ENCODE measurements at places on chromosomes 6 and 20.
A peak's percentile ranks its signal among the peaks of the same experiment; 100 is the strongest.

- DNase-seq, result no peak
Measured at GRCh38 chr20:8209061-8209460, 77.0 kb downstream of the PLCB1 start.

DNA sequence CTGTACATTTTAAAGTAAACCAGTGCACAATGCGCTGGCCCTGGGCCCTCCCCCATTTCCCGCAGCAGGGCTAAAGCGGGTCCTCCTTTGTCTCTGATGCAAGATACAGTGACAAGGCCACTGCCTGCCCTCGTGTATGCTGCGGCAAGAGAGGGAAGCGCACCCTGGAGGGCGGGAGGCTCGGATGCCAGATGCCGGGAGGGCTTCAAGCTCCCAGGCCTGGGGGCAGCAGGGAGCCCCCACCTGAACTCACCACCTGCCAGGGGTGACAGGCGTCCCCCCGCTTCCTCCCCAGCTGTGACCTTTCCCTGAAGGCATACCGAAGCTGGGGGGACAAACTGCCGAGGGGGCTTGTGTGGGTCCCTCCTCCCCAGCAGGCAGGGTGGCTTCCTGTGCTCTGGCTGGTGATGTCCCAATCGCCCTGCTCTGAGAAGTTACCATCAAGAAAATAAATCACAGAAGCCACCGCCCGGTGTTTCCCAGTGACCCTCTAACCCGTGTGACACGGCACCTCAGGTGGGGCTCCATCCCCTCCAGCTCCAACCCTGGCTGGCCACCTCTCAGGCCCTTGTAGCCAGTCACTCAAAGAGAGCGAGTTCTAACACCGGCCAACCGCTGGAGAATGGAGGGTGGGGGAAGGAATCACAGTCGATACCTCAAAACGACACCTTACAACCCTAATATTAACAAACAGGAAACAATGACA is 203.3 kb downstream of the PREX1 start:
- DNase-seq, result no peak

DNA sequence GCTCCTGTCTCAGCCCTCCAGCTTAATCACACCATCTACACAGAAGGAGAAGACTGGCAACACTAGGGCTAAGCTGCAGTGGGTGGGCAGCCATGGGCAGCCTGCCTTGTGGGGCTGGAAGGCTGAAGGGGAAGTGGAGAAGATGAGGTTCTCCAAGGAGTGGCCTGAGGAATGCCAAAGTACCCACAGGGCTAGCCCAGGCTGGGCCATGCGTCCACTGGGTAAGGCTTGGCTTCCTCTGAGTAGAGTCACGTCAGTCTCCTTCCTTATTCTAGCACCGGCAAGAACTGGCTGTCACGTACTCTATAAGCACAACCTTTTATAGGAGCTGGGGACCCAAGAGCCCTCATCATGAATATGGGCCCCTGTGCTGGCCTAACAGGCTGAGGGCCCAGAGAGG is 110.6 kb upstream of the SIRPA start:
- no peak for DNase-seq

- no peak for DNase-seq
Measured at GRCh38 chr20:48659858-48660257, 167.9 kb downstream of the PREX1 start.

GRCh38 chr6:31969712-31970603 is 2.0 kb downstream of the DXO start:
- no peak for DNase-seq

- DNase-seq, result no peak
Measured at GRCh38 chr6:44531442-44532015, 144.0 kb downstream of the CDC5L start.

- no peak for DNase-seq
Measured at GRCh38 chr6:42141603-42142117, 760 bp downstream of the C6orf132 start.

GRCh38 chr20:33472868-33473435 is 16.9 kb upstream of the CBFA2T2 start:
- DNase-seq, result no peak

GRCh38 chr6:14965424-14966075 is 280.3 kb upstream of the JARID2 start:
- no peak for DNase-seq

- no peak for DNase-seq
Measured at GRCh38 chr20:36468149-36469000, 72.9 kb upstream of the MYL9 start.

GRCh38 chr6:24547243-24547642 is 52.5 kb downstream of the ALDH5A1 start:
- DNase-seq, result no peak

DNA sequence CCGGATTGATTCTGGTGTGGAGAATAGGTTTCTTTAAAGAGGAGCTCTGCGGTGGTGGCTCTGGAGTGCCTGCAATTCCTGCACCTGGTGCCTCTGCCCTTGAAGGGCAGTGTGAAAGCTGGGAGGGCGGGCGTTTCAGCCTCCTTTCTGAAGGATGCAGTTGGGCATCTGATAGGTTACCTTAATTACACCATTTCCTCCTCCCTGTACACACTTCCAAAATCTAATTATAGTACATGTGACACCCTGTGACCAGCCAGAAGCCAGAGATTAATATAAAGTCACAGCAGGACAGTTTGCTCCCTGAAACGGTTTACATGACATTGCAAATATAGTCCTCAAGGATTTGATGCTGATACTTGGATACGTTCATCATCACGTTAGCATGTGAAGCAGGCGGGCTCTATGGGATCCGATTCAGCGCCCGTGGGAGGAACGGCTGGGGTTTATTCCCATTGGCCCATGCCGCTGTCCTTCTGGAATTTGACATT is 548.2 kb downstream of the QKI start:
- DNase-seq, result peak; percentile 89

DNA sequence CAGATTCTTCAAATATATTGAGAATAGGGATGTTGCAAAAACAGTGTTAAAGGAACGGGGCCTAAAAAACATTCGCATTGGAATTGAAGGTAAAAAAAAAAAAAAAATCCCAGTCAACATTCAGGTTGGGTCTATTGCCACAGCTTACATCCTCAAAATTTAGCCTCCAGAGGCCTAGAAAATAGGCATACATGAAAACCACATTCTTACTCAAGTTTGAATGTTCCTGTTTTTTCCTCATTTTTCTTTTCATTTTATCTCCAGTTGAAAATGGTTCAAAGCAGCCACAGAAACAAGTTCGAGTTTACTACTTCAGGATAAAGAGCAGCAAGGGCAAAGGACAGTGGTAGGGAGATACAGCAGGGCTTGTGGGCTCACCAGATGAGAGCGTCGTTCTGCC is 41.9 kb downstream of the KCTD20 start:
- DNase-seq, result no peak

DNA sequence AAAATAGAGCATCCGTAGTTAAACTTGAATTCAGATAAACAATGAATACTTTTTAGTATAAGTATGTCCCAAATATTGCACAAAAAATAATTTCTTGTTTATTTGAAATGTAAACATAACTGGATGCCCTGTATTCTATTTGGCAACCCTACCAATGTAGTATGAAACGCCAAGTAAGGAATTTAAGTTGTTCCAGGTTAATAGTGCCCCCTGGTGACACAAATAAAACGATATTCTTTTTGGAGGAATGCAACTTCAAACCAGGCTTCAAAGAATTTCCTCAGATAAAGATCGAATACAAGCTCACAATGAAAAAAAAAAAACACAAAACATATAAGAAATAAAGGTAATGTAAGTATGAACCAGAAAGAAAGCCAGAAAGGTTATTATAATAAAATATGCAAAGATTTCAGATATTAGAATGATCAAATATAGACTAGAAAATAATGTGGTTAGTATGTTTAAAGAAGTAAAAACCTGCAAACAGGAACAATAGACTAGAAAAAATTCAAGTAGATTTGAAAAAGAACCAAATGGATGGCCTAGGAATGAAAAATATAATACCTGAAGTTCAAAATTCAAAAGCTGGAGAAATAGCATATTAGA is 18.4 kb upstream of the AKAP7 start:
- DNase-seq, result no peak

DNA sequence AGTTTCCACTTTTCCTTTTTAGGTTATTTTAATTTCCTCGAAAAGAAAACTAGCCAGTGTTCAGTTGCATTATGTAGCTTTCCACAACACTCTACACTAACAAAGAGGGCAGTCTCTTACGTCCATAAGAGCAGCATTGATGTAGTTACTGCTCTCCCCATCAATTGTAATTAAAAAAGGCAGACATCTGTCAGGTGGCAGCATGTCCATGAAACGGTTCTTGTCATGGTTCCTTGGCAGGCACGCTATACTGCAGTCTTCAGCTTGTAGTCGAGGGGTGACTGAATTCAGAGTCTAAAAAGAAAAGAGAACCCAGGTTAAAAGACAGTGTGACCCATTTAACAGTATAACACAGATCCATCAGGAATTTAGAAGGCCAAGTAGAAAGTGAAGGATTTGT is 80.1 kb upstream of the THEMIS start:
- DNase-seq, result no peak

All from NCI-H1417 treated with DMSO at 0.1 percent for 48 hours (cell line).